ENCODE measurements at places on chromosomes 7 and 10.

GRCh38 chr7:55006499-55006898, 12.3 kb upstream of the EGFR start:
- DNase-seq, result no peak

DNA sequence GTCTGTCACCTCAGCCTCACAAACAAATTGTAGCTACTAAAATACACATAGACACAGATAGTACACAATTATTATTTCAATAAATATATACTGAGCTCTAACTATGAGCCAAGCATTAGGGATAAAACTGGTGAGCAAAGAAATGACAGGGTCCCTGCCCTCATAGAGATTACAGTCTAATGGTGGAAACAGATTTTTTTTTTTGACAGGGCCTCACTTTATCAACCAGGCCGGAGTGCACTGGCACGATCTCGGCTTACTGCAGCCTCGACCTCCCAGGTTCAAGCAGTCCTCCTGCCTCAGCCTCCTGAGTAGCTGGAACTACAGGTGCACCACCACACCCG, 695 bp upstream of the RBM28 start:
- no peak for DNase-seq

DNA sequence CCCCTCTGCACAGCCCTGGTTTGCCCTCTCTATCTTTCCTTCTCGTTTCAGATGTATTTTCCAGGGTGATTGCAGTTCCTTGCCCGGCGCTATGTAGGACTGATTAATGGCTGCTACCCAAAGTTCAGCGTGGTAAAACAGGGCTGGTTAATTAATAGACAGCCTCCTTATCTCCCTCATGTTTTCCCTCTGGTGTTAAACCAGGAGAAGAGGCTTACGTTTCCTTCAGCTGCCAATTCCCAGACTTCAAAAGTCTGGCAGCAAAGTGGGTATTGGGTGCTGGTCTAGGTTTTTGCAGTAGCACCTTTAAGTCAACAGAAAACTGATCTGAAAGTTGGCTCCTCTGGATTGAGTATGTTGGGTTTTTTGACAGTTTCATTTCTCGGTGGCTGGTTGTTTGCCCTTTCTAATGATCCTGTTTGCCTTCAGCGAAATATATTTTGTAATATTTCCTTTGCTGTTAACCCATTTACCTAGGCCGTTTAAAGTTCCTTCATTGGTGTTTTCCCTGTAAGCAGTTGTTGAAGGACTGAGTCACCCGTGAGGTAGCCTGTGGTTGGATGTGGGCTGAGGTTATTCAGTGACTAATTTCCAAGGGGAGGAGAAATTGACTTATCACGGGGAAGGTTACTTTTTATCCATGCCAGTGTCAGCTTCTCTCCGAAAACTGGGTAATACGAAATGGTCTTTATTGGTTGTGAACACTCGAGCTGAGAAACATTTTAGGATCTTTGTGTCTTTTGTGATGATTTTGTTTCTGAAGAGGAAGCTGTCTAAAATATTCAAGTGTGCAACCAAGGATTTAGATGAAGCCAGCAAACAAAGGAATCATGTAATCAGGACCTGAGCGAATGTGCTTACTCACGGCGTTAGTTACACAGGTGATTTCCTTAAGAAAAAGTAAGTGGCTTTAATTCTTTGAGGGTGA, 257.2 kb downstream of the KIAA1217 start:
- no peak for DNase-seq

DNA sequence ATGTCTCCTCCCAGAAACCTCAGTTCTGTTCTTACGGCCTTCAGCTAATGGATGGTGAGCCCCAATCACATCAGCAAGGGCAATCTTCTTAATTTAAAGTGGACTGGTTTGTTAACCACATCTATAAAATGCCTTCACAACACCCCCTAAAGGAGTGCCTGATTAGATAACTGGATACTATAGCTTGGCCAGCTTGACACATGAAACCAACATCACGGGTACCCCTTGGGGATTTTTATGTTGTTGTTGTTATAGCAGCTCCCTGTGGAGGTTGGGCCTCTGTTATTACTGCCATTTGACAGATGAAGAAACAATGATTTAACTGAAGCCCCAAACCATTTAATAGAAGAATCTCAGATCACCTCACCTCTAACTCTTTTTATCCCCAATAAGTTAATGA, 26.8 kb downstream of the STRA8 start:
- DNase-seq, result no peak

GRCh38 chr7:4792537-4793126, 17.2 kb downstream of the AP5Z1 start:
- no peak for DNase-seq

GRCh38 chr10:61125560-61126170, 181.7 kb upstream of the RHOBTB1 start:
- DNase-seq, result no peak

DNA sequence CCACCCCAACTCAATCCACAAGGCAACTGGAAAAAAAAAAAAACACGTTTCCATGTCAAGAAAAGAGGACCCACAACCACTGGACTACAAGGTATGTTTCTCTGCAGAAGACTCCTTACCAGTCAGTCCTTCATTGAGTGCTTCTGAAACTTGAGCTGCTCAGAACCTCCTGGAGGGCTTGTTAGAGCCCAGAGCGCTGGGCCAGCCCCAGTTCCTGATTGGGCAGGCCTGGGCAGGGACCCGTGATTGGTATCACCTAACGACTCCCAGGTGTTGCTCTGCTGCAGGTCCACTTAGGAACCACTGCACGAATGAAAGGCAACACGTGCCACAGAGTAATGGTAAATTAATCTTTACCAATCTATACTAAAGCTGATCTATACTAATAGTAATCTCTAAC, 473 bp upstream of the CCDC201 start:
- no peak for DNase-seq

- no peak for DNase-seq
Measured at GRCh38 chr7:149881328-149882247, 7.8 kb downstream of the ATP6V0E2 start.

- no peak for DNase-seq
Measured at GRCh38 chr7:85573844-85574243, 387.0 kb upstream of the SEMA3D start.

GRCh38 chr7:132030883-132031282, 474.5 kb upstream of the PODXL start:
- no peak for DNase-seq

DNA sequence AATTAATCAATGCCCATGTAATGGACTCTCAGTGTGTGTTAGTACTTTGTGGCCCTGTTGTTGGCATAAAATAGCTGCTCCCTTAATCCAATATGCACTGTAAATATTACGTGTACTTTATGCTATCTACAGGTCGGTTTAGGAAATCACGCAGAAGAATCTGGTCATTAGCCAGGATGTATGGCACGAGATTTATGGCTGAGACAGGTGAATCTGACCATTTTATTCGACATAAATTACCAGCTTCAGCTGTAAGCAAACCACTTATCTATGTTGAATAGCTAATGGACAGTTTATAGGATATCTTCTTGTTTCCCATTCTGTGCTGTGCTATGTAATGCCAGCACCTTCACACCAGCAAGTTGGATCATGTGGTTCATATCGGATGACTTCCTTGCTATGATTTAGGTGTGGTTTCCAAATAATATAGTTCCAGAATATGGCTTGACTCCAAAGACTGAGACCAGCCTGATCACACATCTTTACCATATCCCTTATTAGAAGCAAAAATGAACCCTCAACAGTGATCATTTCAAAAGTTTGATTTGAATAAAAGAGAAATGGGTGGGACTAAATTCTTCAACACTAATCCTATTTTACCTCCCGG, 301.4 kb downstream of the AHR start:
- no peak for DNase-seq

- no peak for DNase-seq
Measured at GRCh38 chr7:8881916-8882315, 448.5 kb downstream of the NXPH1 start.
